Activated T-cell treated with anti-CD3 and anti-CD28 coated beads for 1 hour (primary cell): ENCODE measurements at places on chromosomes 3 and 15.

- no peak for DNase-seq
Measured at GRCh38 chr3:162437480-162437879, 940.9 kb downstream of the OTOL1 start.

DNA sequence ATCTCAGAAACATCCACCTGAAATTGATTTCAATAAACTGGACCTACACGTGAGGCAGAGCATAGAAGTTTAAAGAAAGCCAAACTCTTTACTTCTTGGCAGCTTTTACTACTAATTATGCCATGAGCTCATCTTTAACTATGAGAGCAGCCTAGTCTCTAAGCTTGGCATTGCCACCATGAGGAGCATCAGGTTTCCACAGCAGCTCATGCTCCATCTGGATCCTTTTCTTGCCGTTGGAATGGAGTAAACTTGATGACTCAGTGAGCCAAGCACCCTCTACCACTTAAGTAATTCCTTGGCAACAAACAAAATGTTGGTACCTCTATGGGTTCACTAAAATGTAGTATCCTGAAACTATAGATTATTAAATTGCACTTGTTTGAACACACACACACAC lies 583.2 kb downstream of the EPHA3 start:
- no peak for DNase-seq

- no peak for DNase-seq
Measured at GRCh38 chr3:160006282-160007163, 17.9 kb downstream of the IL12A start.

DNA sequence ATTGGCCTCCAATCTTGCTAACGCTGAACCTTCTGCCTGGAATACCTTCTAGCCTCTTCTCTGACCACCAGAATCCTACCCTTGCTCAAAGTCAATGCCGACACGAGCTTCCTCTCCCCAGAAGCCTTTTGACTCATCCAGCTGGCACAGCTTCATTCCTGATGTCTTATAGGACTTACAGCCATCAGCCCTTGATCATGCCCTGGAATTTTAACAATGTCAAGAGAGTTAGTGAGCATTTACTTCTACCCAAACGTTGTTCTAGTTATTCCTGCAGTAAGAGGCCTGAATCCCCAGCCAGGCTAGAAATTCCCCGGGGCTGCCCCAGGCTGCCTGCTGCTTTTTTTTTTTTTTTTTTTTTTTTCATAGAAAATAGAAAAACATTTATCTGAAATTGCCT lies 3.9 kb downstream of the CYP1A2 start:
- no peak for DNase-seq

DNA sequence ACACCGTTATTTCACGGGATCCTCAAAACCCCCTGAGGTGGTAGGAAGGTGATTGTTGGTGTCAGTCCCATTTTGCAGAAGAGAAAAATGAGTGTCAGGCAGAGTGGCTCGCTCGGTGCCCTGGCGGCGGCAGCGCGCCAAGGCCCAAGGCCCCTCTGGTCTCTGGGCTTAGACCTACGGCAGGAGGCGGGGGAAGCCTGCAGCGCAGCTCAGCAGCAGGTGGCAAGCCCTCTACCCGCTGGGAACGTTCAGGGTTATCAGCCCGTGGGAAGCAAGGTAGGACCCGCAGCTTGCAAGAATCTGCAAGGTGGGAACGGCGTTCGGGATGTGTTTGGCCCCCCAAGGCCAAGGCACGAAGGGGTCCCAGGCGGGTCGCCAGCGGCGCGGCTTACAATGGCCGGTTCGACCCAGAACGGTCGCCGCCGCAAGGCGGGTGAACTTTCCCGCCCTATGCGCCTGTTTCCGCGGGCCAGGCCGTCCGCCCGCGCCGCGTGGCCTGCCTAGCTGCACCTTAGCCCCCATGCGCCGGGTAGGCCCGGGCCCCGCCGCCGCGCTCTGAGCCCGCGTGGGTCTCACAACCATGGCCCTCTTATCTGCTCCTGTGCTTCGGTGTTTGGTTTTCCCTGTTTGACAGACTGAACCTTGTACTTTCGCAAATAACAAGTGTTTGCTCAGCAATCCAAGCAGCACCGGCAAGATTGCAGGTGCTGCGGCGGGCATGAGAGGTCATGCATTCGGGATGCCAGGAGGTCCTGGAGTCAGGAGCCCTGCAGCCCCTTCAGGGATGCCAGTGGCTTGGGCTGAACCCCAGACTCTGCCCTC lies 39.7 kb downstream of the CCNL1 start:
- DNase-seq = no peak

DNA sequence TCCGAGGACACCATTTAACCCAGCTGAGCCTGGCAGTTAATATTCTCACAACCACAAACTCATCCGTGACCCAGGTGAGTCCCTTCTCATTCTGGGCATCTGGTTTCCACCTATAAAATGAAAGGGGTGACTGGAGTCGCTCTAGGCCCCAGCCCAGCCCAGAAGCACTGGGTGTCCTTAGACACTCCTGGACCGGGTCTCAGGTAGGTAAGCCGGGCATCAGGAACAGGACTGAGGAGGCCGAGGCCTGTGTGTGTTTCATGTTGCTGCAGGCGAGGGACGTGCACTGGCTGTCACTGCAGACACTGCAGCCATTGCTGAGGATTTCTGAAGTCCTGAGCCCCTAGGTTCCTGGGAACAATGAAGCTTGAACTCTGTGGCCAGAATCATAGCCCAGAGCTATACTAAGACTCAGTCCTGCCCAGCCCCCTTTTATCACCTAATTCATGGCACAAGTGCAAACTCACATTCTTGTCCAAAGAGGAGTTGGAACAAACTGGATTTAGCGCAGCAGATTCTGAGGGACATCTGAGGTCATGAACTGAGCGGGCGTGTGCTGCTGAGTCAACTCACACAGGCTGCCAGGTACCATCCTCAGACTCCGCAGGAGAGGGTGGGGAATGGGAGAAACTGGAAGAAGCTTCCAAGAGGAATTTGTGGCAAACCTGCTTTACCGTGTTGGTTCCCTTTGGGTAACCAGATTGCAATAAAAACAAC lies 184.9 kb downstream of the FAM43A start:
- no peak for DNase-seq

GRCh38 chr3:37307321-37307720 lies 132.9 kb upstream of the LRRFIP2 start:
- no peak for DNase-seq

DNA sequence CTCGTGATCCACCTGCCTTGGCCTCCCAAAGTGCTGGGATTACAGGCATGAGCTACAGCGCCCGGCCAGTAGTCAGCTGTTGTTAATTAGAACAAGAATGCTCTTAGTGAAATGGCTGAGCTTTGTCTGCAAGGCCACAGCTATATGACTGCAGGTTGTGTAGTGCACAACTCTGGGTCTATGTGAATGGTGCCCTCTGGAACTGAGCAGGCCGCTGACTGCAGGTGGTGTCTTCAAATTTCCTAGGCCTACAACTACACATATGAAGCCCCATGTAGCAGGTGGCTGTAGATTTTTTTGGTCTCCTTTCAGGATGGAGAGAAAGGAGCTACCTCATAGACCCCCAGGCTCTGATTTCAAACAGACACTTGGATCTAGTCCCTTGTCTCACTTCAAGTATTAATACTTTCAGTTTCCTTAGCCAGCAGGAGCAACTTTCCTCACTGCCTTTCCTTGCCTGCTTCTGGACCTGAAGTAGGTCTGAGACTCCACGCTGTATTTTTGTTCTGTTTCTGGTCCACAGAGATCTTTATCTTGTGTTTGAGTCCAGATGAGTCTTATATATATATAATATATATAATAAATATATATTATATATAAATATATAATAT lies 86.9 kb downstream of the C3orf80 start:
- no peak for DNase-seq

GRCh38 chr3:195447201-195447600 lies 4.4 kb upstream of the ACAP2 start:
- DNase-seq = no peak

GRCh38 chr15:75042730-75043508 lies 19.5 kb downstream of the PPCDC start:
- DNase-seq = peak; percentile 32

- no peak for DNase-seq
Measured at GRCh38 chr15:89187301-89187985, 33.9 kb downstream of the RLBP1 start.

DNA sequence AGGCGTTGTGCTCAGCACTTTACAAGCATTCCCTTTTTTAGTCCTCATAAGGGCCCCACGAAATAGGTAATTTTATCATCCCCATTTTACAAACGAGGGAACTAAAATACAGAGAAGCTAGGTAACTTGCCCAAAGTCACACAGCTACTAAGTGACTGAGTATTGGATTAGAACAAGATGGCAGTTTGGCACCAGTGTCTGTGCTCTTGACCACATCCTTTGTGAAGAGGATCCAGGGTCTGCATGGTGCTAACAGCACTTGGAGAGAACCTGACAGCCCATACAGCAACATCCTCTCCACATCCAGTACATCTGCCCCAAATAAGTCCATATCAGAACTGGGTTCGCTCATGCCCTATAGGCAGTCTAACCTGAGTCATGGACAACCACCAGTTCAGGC lies 21.8 kb upstream of the DAPK2 start:
- no peak for DNase-seq

DNA sequence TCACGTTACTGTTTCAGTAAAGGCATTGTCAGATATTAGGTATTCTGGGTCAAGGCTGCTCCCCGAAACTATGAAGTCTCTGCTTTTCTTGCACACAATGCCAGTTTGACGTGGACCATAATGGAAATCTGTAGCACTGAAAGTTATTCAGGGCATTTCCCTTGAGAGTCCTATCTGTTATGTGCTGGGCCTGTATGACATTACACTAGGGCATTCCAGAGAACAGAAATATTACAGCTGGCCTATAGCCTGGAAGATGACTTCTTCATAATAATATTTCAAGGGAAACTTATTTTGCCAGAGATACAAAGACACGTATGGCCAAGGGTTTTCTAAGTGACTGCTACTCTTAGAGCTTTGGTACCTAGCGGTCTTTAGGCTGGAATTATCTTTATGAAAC lies 613.6 kb upstream of the CBLB start:
- DNase-seq = no peak

DNA sequence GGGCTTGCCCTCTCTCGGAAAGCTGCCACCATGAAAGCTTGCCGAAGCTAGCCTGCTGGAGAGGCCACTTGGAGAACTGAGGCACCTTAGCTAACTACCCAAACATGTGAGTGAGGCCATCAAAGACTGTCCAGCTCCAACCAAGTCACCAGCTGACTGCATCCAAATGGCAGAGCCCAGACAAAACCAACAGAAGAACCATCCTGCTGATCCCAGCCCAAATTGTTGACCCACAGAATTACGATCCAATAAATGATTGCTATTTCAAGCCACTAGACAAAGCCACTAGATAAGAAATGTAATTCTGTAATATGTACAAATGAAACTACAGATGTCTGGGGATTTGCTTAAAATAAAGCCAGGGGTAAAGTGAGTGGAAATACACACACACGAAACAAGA lies 109.8 kb upstream of the TRPM1 start:
- DNase-seq = no peak
